ENCODE measurements at places on chromosomes 7 and 10. TPM values are rescaled to one million over a fixed set of nuclear protein-coding genes. Genes with fewer than 3 reads are reported as not detected.
A peak's percentile ranks its signal among the peaks of the same experiment; 100 is the strongest.

DNA sequence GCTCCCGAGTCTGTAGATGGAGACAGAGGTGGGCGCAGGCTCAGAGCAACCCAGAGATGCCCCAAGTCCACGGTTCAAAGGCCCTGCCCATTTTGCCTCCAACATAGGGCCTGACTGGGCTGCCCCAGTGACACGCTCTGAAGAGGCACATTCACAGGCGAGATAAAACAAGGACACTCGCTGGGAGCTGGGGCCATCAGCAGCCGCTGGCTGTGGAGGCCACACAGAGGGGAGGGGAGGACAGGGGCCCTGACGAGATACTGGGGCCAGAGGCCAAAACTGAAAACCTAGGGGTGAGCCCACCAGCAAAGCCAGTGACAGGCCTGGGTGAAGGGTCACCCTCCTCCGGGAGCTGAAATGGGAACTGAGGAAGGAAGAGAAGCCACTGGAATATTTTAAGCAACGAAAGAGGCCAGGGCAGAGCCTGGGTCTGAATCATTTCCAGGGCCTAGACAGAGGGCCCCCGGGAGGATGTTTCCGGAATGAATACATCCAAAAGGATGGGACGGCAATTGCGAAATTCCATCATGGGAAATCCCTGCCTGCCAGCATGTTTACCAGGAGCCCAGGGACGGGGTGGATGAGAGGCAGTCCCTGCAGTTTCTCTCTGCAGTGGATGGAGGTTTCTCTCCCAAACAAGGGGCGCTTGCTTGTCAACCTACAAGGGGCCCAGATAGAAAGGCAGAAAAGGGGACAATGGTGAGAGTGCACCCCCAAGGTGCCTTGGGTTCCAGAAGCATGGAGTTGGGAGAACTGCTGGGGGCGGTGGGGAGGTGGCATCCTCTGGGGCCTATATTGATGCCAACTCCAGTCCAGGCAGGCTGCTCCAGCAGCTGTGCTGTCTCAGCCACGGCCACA is 29.0 kb upstream of the HSPA12A start:
- no peak for DNase-seq

- DNase-seq: no peak
Measured at GRCh38 chr7:15853832-15854470, 167.5 kb upstream of the MEOX2 start.

DNA sequence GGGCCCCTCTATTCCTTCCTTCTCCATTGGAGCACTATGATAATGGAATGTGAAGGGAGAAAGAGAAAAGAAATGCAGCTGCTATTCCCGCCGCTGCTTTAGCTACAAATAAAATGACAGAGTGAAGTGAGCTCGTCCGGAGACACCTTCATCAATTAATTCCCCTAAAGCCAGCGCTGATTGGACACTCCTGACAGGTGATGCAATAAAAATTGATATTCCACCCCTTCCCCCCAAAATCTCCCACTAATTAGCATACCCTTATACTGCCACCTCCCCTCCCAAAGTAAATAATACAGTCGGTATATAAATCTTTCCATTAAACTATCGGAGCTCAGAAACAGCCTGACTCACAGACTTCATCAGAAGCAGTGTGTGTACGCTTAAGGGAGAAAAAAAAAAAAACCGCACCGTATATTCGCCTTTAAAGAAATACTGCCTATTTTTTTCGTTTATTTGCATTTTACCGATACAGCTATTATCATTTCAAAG is 7.3 kb downstream of the SKIDA1 start:
- no peak for DNase-seq

- DNase-seq: no peak
Measured at GRCh38 chr10:62332406-62332805, 41.8 kb upstream of the ZNF365 start.

DNA sequence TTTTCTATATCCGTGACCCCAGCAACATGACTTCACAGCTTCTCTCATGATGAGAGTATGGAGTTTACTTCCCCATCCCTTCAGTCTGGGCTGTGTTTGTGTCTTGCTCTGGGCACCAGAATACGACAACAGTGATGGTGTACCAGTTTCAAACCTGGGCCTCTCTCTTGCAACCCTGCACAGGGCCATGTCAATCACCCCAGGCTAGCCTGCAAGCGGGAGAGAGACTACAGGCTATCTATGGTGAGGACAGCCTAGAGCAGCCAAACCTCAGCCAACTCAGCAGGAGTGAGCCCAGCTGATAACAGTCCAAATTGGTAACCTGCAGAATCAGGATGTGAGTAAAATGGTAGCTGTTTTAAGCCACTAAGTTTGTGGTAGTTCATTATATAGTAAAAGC is 235.8 kb downstream of the CHCHD3 start:
- DNase-seq: no peak

GRCh38 chr10:129545261-129545660 is 78.2 kb downstream of the MGMT start:
- no peak for DNase-seq

DNA sequence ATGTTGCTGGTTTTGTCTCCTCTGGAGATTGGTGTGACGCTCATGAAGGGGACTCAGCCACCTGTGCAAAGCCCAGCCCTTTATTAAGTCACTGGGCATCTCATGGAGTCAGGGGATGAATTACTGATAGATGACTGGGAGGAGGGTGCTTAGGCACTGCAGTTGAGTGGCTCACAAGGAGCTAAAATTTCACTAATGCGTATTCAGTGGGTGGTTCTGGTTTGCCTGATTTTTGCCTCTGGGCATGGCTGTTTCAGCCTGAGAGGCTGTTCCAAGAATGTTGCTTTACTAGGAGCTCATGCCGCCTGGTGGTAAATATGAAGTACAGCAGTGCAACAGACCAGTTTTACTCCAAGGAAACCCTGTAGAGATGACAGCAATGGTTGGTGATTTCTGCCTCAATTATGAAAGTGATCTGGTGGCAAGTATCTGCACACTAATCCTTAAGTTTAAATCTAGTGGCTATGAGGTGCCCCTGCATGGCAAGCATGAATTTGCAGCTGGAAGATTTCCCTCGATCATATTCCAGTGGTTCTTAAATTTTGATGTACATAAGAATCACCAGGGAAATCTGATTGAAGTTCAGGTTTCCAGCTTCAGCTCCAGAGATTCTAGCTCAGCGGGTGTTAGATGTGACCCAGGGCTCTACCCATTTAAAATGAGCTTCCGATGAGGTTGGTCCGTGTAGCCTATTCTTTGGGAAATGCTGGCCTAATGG is 19.9 kb downstream of the ACTA2 start:
- DNase-seq: peak; percentile 76

- DNase-seq: no peak
Measured at GRCh38 chr7:48832303-48832845, 92.0 kb upstream of the CDC14C start.

DNA sequence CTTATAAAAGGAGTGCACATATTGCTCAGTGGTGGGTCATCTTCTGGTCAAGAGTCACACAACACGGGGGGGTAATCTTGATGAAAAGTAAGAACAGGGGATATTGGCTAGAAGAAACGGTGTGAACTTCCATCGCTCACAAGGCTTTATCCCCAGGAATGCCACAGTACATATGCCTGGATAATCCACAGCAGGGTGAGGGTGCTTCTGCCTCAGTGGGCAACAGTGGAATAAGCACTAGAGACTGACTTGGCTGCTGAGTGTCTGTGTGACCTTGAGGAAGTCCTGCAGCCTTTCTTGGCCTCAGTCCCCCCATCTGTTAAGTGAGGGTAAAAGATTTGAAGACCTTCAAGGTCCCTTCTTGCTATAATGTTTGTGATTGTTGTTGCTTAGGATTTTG is 44.9 kb upstream of the SHH start:
- peak; percentile 17 for DNase-seq

- no peak for DNase-seq
Measured at GRCh38 chr10:65620404-65621048, 1305.3 kb upstream of the LRRTM3 start.

DNA sequence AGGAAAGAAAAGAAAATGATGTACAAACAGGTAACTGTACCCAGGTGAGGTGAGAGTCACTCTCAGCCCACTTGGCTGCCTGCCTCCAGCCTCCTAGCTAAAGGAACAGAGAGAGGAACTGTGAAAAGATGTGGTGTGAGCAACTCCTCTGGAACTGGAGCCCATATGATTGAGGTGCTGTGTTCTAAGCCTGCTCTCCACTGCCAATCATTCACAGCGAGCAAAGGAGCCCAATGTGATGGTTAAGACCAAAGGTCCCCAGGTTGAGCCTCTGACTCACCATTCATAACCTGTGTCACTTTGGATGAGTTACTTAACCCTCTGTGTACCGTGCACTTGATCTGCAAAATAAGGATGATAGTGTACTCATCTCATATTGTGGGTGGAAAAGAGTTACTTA is 868.1 kb upstream of the AUTS2 start:
- DNase-seq: no peak

DNA sequence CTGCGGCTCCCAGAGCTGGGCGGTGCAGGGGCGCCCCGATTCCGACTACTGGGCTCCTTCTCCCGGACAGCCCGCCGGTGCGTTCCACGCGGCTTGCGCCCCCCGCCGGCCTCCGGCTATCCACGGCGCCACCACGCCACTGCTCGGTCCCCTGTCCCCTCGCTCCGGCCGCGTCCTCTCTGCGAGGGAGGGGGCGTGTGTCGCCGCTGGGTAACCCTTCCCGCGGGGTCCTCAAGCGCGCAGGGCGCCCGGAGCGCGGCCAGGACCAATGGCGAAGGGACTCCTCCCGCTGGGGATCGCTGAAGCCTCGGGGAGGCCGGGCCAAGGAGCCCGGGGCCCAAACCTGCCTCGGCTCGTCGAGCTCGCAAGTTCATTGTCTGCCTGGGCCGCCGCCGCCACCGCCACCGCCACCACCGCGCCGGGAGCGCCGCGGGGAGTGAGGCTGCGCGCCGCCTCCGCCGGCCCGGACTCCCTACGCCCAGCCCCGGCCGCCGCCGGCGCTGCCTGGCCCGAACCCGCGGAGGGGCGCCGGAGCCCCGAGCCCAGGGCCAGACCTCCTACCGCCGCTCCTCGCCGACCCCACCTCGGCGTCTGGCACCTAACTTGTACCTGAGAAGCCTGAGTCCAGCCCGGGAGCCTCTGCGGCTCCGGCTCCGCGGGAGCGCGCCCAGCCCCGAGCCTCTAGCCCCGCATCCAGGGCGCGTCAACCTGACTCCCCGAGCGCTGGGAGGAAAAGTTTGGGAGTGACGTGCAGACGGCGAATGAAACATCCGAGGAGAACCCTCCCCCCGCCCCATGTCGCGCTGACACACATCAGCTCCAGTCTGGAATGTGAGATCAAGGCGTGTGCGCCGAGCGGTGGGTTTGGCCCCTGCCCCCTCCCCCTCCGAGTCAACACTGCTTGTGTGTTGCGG is at the start of gene CHST15:
TSS of gene CHST15 (minus strand) at position 739 of the 914 bp plus-strand sequence. CDS start 47,386 bp downstream, outside the sequence.
- peak; percentile 95 for DNase-seq

GRCh38 chr7:47806701-47807103 is 141.6 kb downstream of the PKD1L1 start:
- no peak for DNase-seq

- DNase-seq: no peak
Measured at GRCh38 chr7:102262546-102262945, 24.1 kb upstream of the SH2B2 start.

GRCh38 chr10:71266147-71266917 is 52.7 kb upstream of the SLC29A3 start:
- no peak for DNase-seq

The FHIP2A gene
- total RNA-seq: 17.6 TPM

The FAM131B gene
- total RNA-seq: 5.4 TPM

The ANKRD22 gene
- not detected for total RNA-seq

The HOXA10 gene
- total RNA-seq: not detected

The POLR2J gene
- 59.0 TPM for total RNA-seq

The LYZL1 gene
- total RNA-seq: not detected

The PYROXD2 gene
- total RNA-seq: 5.5 TPM

The GDF2 gene
- total RNA-seq: not detected

The TMEM270 gene
- not detected for total RNA-seq
